ENCODE measurements at places on chromosomes 5 and 9. TPM values are rescaled to one million over a fixed set of nuclear protein-coding genes. Genes with fewer than 3 reads are reported as not detected.
A peak's percentile ranks its signal among the peaks of the same experiment; 100 is the strongest.

ANKRD18B gene
- not detected for total RNA-seq

NEUROG1 gene
- not detected for total RNA-seq

GRCh38 chr9:85483208-85483607 lies 258.5 kb downstream of the AGTPBP1 start:
- no peak overlapping the region for H3K4me3 ChIP-seq
- H3K36me3 ChIP-seq, result no peaks in the 10 kb centered on the region
- no peaks in the 10 kb centered on the region for H3K4me1 ChIP-seq
- H3K27me3 ChIP-seq, result no peaks in the 10 kb centered on the region
- no peak for DNase-seq

DNA sequence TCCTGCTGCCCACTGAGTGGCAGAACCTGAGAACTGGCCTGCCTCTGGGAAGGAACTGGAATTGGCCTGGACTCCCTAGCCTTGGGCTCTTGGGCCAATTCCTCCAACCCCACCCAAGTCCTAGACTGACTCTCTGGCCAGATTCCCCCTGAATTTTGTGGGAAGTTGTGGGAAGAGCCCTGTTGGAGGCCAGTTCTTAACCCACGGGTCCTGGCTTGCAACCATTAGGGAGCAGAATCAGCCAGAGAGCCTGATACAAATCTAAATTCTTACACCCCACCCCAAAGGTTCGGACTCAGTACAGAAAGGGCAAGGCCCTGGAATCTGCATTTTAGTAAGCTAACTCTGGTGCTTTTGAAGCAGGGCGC lies 125.3 kb upstream of the SLC25A48 start:
- H3K27me3 ChIP-seq, result no peaks in the 10 kb centered on the region
- H3K27ac ChIP-seq, result no peak overlapping the region
- no peaks in the 10 kb centered on the region for H3K4me1 ChIP-seq
- no peak for DNase-seq
- H3K36me3 ChIP-seq, result no peaks in the 10 kb centered on the region

- H3K4me1 ChIP-seq, result no peaks in the 10 kb centered on the region
- H3K36me3 ChIP-seq, result no peaks in the 10 kb centered on the region
- H3K27ac ChIP-seq, result no peak overlapping the region
- H3K27me3 ChIP-seq, result no peaks in the 10 kb centered on the region
- no peak overlapping the region for H3K4me3 ChIP-seq
- DNase-seq, result no peak
Observed at GRCh38 chr9:11142965-11143738, 530.4 kb upstream of the PTPRD start.

- no peaks in the 10 kb centered on the region for H3K27me3 ChIP-seq
- DNase-seq, result no peak
- H3K27ac ChIP-seq, result peak overlapping the region; percentile 90
- no peaks in the 10 kb centered on the region for H3K36me3 ChIP-seq
- H3K4me3 ChIP-seq, result peak overlapping the region; percentile 63
- peaks cover 3% of the 10 kb centered on the region for H3K4me1 ChIP-seq
Observed at GRCh38 chr5:88888848-88889188, 5.8 kb upstream of the MEF2C start.

DNA sequence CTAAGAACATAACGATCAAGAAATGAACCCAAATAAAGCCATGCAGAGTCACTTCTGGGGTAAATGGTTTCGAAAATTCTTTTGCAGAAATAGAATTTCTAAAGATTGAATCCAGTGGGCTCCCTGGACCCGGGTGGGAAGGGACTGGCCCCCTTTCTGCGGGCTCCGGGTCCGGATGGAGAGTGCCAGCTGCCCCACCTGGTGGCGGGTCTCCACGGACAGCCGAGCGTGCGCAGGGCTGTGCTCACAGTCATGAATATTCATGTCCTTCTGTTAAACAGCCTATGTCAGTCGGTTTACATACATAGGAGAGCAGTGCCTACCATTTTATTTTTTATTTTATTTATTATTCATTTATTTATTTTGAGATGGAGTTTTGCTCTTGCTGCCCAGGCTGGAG lies 4.7 kb upstream of the PPP1R26 start:
- H3K4me1 ChIP-seq, result peaks cover 20% of the 10 kb centered on the region
- DNase-seq, result peak; percentile 55
- no peaks in the 10 kb centered on the region for H3K36me3 ChIP-seq
- no peak overlapping the region for H3K4me3 ChIP-seq
- no peaks in the 10 kb centered on the region for H3K27me3 ChIP-seq

DNA sequence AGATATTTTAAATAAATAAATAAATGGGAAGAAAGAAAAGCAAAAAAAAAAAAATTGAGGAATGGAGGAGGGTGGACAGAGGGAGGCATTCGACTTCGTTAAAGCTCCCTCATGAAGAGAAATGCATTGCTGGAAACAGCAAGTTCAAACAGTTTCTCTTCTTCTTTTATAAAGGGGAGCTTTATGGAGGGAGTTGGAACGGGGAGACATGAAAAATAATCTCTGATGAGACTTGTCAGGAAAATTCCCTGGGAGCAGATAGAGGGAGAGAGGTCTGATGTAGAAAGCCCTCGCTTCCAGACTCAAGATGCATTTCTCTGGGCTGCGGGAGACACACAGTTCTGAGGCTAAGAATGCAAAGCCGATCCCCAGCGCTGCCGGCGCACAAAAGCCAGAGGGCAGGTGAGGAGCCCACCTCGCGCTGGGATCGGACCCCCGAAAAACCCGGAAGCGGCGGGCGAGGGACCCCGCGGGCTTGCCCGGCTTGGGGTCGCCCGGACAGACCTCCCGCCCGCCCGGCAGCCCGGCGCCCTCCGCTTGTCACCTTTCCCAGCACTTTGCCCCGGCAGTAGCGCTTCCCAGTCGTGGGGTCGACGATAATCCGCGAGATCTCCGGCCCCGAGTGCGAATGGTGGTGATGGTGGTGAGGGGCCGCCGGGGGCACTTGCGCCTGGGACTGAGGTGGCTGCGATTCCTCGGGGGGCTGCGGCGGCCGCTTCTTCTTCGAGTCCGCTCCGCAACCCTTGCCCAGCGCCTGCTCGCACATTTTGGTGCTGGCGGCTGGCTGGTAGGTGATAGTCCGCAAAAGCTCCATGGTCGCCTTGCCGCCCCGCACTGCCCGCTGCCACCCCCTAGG lies 512 bp downstream of the PLK2 start:
- DNase-seq, result peak; percentile 89
- peak overlapping the region; percentile 95 for H3K27ac ChIP-seq
- no peaks in the 10 kb centered on the region for H3K27me3 ChIP-seq
- peak overlapping the region; percentile 64 for H3K4me3 ChIP-seq

- no peaks in the 10 kb centered on the region for H3K36me3 ChIP-seq
- no peaks in the 10 kb centered on the region for H3K27me3 ChIP-seq
- DNase-seq, result no peak
- H3K4me1 ChIP-seq, result peaks cover 15% of the 10 kb centered on the region
Observed at GRCh38 chr9:89749500-89750116, 144.8 kb downstream of the GADD45G start.

DNA sequence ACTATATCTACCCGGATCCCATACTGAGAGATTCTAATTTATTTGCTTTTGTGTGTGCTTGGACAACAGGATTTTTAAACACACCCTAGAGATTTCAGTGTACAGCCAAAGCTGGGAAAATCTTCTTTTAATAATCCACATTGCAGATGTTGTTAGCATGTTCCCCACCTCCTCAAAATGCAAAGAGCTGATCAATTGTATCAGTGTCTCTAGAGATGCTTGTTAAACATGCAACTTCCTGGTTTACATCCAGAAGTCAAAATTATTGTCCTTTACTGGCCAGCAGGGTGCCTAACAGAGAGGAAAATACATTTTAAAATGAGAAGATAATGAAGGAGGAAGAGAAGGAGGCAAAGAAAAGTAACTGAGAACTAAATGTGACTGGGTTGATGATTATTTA lies 793.3 kb downstream of the SEMA5A start:
- H3K4me1 ChIP-seq, result no peaks in the 10 kb centered on the region
- no peaks in the 10 kb centered on the region for H3K27me3 ChIP-seq
- H3K27ac ChIP-seq, result no peak overlapping the region
